ENCODE measurements at places on chromosomes 16 and 17.

DNA sequence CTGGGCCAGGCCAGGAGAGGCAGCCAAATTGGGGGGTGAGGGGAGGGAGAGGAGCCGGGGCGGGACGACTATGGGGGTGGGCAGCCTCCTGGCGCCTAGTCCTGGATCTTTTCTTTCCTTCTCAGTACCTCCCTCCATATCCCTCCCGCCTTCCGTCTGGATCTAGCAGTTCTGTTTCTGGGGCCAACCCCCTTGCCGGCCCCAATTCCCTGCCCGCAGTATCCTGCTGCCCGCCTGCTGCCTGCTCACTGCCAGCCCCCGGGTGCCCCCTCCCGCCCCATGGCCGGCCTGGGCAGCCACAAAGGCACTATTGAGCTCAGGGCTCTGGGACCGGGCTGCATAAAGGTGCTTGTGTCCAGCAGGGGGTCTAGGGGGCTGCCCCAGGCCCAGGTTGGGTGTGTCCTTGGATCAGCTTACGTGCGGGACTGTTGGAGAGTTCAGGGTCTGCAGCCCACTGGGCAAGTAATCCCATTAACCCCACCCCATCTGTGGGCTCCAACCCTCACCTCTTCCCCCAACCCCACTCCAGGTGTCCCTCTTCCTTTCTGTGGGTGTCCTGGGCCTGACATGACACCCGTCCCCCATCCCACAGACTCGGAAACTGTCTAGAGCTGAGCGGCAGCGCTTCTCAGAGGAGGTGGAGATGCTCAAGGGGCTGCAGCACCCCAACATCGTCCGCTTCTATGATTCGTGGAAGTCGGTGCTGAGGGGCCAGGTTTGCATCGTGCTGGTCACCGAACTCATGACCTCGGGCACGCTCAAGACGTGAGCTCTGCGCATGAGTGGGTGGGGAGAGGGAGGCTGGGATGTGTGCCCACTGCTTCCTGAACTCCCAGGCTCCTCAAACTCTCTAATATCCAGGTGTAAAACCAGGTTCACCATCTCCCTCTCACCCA is 2.0 kb downstream of the WNK4 start:
- no peak for DNase-seq

DNA sequence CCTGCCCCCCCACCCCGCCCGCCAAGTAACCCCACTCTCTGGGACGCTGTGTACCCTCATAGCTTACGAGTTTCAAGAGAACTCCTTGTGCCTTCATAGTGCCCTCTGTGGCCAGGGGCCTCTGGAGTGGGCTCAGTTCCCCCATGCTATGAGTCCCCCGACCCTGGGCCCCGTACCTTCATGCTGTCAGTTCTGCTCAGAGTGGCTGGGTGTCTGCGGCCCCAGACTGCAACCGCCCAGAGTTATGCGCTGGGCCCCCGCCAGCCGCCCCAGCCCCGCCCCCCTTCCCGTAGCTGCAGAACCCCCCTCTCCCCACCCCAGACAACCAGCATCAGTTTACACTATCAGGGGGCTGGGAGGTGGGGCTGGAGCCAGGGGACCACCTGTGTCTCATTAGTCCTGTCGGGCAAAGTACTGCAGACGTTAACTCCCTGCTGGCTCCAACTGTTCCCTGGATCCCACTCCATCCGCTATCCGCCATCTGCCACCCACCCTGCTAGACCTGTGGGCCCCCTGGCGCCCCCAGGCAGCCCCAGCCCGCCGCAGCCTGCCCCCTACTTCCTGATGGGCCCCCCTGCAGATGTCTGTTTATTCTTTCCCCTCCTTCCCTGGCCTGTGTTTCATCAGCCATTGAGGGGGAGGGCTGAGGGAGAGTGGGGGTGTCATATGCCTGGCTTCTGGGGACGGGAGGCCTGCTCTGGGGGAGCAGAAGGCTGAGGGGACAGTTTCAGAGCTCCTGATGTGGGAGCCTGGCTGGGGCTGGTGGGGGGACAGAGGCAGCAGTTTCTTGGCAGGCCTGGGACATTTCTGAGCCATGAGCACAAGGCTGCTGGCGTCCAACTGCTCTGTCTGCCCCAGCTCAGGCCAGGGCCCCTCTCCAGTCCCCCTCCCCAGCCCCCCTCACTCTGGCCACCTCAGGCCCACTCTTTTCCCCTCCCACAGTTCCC is at the start of gene MFAP4:
Gene MFAP4, minus strand, starts transcription at position 217 of the 947 bp plus-strand sequence. Its CDS starts 35 bp downstream, at position 182.
- no peak for DNase-seq

- DNase-seq, result no peak
Observed at GRCh38 chr17:73411313-73411747, 99.5 kb upstream of the CDC42EP4 start.

- DNase-seq, result no peak
Observed at GRCh38 chr16:57299009-57299718, 14.7 kb upstream of the PLLP start.

DNA sequence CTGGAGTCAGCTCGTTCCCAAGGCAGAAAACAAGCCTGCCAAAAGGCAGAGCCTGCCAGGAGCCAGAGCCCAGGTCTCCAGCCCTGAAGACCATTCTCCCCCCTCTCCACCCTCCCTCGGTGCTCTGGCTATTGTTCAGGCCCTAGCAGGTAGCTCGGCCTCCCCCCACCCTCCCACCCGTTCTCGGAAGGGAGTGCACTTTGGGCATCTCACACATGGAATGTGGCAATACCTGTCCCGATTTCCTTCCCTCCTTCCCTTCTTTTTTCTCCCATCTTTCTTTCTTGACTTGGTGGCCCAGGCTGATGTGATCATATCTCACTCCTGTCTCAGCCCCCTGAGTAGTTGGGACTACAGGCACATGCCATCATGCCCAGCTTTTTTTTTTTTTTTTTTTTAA is 12.4 kb downstream of the CNGB1 start:
- no peak for DNase-seq

GRCh38 chr17:61759362-61759761 is 104.0 kb downstream of the BRIP1 start:
- DNase-seq, result no peak

GRCh38 chr16:10988164-10988803 is 43.9 kb downstream of the CLEC16A start:
- DNase-seq, result no peak

- no peak for DNase-seq
Observed at GRCh38 chr16:80060470-80060869, 459.9 kb upstream of the MAF start.

DNA sequence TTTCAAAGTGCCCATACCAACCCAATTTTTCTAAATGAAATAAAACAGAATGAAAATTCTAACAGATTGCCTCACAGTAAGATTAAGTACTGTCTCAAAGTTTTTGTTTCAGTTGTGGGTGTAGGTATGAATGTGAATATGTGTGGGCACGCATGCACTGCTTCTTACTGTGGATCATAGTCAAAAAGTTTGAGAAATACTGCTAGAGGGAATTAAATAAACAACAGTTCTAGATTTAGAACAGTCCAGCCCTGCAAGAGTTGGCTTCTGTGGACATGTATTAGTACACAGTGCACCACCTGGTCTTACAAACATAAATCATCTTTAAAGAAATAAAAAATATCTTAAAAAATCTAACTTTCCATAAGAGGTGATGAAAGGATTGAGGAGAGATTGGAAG is 8.4 kb downstream of the ZNF652 start:
- DNase-seq, result no peak

- no peak for DNase-seq
Observed at GRCh38 chr17:78332991-78333390, 26.9 kb downstream of the SOCS3 start.

All from NCI-H2029 treated with DMSO at 0.1 percent for 48 hours (cell line).